ENCODE measurements at places on chromosomes 4 and X.

DNA sequence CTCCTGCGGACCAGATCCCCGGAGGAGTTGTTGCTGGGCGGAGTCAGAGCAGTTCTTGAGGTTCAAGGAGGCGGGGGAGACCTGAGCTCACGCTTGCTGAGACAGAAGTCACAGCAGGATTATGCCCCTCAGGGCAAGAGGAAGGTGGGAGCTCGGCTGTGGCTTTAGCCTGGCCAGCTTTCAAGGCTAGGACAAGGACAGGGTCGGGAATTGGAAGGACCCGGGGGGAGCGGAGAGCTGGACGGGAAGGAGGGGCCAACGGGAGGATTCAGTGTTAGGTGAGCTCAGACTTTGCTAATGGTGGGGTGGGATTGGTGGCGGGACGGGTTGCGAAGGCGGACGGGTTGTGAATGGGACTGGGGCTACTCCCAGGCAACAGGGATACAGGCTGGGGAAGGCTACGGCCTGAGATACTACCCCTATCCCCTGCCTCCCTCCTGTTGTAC is at the start of gene RIBC1:
Gene RIBC1, plus strand, starts transcription at position 13 of the 446 bp plus-strand sequence. CDS start 3,404 bp downstream, outside the sequence.
- no peak for DNase-seq

GRCh38 chrX:103101299-103102042 is 8.5 kb upstream of the NXF3 start:
- DNase-seq: no peak

DNA sequence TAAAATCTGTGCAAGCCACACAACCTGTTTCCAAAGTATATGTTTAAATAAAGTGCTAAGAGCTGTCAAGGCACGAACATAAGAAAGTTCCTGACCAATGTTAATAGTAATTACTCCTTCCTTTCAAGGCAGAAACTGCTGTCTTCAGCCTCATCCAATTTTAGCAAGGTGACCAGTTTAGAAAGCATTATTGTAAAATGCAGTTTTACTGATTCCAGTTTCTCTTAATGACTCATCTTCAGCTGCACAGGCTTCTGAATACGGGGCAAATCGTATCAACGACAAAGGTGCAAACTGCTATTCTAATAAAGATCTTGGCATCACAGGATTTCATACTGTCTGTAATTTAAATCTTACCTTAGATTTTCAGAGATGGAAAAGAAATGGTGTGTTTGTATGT is 87.5 kb downstream of the PPP3CA start:
- DNase-seq: no peak

DNA sequence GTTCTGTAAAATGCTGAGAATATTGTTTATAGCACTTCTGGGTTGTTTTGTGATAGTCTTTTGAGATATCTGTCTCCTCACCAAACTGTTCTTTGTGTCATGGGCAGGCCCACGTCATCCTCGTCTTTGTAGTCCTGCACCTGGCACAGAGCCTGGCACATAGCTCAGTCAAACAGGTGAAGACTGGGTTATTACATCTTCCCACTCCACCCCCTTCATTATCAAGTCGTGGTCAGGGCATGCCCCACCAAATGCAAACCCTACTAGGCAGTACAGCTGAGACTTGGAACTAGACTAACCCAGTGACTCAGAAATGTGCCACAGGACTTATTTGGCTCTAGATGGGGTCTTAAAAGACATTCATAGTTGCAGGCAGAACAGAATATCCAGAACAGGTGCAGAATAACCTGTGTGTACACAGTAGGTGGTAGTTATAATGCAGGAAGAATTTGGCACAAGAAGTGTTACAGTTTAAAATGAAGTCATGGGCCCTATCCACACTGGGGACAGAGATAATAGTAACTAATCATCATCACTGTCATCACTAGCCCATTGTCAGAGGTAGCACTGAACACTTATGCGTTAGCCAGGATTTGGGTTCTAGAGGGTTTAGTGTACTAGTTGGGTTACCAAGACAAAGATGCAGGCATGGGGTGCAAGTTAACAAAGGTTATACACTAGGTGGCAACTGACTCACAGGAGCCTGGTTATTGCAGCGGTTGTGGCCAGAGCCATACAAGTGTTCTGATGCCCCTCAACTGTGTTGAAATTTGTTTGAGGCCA is 74.9 kb downstream of the TBL1X start:
- DNase-seq: no peak

DNA sequence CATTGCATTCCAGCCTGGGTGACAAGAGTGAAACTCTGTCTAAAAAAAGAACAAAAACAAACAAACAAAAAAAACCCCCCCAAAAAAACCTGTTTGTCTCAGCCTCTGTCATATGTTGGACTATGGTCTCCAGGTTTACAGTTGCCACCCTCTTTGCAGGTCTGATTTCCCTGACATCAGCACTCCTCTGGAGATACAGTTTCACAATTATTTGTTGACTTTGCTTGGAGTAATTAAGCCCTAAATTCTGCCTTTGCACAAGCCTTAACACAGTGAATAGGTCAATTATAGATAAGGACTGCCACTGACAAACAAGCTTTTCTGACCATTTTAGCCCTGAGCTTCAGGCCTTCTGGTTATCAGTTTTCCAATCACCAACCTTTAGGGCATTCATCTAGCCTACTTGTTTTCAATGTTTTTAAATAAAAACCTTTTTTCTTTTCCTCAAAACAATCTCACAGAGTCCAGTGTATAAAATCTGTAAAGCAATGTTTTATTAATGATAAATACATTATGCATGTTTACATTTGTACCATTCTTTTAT is 20.4 kb upstream of the MAPK10 start:
- DNase-seq: no peak

GRCh38 chrX:143429131-143429530 is 88.1 kb downstream of the SPANXN3 start:
- DNase-seq: no peak

DNA sequence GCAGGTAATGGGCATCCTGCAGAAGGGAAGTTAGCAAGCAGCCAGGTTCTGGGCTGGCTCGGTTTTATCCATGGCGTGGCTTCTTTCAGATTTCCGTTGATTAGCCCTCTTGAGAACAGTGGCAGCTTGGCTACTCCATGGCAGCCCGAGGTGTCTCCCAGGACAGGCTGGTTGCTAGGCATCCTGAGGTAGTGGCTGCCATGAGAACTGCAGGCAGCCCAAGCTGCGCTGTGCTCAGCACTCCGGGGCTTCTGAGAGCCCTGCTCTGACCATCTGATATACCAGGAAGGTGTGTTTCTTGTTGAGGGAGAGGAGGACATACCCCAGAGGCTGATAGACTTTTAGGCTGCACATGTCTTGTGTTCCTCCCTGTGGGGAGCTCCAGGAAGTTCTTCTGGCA is 253.4 kb upstream of the CASK start:
- peak; percentile 45 for DNase-seq

- no peak for DNase-seq
Measured at GRCh38 chr4:24775750-24776149, 19.6 kb upstream of the SOD3 start.

DNA sequence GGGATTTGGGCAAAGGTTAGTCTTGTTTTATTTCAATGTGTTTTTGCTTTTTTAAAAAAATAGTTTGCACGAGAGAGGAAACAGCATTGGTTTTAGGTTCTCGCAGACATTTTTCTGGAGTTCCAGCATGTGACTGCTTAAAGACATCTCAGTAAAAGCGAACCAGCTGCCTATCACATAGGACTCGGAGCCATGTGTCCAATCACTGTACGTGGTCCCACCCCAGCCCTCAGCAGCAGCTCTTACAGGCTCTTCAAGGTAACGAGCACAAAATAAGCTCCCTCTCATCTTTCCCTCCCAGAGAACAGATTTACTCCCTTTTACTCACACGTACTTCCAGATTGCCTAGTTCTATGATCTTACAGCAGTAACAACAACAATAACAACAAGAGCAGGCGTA is 68.7 kb downstream of the MCF2 start:
- no peak for DNase-seq

DNA sequence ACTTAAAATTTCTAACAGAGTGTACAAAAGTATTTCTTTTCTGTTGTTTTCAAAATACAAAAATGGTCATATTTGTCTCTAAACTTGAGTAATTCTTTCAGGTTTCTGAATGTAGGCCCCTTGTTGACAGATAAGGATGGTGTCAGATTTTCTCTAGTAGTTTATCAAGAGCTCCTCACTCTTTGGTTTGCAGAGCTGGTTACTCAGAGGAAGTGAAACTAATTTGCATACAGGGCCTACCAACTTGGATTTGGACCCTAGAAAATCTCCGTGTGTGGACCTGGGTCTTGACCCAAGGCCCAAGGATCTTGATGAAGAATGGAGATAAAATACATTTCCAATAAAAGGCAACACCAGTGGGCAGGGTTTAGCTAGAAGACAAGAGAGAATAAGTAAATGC is 433 bp upstream of the ADH6 start:
- no peak for DNase-seq

DNA sequence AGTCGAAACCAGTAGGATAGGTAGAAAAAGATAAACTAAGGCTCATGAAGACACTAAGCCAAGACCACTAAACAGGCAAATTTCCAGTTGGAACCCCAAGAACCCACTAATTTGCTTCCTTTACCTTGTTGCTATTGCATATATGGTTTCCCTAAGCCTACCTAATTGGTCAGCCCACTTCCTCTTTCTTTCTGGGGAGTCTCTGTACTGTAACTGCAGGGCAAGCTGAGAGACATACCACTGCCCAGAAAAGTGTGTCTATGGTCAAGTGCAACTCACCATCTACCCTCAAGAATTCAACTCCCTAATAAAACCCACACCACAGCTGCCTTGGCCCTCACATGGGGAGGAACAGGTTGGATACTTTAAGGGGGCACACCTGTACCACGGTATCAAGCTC is 28.6 kb downstream of the IDS start:
- DNase-seq: no peak

GRCh38 chrX:17812763-17813162 is 48.3 kb downstream of the RAI2 start:
- DNase-seq: no peak

- DNase-seq: no peak
Measured at GRCh38 chr4:147303873-147304229, 177.0 kb upstream of the EDNRA start.

DNA sequence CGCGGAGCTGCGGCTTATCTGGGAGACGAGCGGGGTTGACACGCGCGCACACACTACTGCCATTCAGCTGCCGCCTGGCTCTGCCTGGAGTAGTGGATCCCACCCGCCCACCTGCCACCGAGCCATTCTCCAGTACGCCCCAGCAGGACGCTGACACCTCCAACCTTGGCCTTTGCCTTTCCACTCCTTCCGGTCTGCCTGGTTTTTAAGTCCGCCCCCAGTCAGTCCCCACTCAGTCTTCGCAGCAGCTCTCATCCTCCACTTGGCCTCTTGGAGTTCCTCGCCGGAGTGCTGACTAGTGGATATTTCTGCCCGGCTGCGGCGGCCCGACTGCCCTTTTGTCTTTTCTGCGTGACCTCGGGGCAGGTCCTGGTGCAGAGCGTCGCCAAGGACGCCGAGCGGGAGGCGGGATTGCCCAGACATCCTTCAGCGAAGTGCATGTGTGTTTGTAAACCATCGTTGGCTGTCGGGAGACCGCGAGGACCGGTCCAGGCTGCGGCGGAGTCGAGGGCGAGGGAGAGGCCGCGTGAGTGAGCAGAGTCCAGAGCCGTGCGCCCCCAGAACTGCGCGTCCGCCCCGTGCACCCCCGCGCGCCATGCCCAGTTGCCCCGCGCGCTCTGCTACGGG is 1.1 kb downstream of the SLIT2 start:
- peak; percentile 53 for DNase-seq

DNA sequence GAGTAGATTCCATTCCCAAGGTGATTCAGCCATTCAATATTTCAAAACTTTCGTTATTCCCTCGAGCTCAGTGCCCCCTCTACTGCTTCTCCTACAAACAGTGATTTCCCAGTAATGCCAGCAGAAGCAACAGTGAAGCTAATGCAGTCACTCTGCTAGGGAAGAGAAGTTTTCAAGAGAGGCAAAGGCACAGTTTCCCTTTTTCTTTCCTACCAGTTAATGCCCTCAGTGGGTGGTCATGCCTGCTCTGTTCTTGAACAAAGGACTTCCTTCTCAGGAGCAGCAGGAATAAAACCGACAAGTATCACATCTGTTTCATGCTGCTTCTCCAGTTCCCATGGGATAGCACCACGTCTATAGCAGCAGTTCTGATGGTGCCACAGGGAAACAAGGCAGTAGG is 317.2 kb downstream of the TENM3 start:
- peak; percentile 88 for DNase-seq

DNA sequence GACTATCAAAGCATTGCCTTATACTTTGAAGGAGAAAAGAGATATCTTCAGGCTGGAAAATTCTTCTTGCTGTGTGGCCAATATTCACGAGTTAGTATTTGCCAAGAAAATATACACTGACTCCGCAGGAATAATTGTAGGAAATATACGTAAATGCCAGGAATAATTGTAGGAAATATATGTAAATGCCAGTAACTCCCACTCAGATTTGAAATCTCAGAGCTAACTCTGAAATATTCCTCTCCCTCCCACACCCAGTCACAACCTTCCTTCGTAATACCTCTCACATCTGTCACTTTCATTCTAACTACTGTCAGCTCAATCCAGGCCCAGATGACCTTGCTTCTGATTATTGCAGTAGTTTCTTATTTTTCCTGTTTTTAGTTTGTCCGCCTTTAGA is 73.5 kb downstream of the WDR19 start:
- DNase-seq: no peak

DNA sequence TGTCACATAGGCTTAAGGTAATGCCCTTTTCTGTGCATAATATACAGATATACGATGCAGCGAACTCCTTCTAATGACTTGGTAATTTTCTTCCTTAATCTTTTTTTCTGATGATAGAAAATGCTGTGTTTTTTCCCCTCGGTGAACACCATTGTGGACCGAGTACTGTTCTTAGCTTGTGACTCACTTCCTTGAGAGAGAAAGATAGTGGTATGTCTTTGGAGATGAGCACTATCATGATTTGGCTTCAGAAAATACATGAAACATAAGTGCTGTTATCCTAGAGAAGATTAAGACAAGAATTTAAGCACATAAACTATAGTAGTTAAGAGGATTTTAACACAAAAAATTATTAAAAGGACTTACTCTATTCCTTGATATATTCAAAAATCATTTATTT is 63.9 kb downstream of the RS1 start:
- DNase-seq: no peak

DNA sequence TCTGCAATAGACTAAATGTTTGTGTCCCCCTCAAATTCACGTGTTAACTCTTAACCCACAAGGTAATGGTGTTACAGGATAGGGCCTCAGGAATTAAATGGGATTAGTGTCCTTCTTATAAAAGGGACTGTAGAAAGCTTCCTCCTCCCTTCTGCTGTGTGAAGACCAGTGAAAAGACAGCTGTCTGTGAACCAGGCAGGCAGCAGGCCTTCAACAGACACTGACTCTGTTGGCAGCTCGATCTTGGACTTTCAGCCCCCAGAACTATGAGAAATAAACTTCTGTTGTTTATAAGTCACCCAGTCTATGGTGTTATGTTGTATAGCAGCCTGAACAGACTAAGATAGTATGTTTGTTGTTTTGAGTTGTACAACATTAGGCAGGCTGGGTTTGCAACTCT is 208.1 kb downstream of the GBA3 start:
- DNase-seq: no peak

DNA sequence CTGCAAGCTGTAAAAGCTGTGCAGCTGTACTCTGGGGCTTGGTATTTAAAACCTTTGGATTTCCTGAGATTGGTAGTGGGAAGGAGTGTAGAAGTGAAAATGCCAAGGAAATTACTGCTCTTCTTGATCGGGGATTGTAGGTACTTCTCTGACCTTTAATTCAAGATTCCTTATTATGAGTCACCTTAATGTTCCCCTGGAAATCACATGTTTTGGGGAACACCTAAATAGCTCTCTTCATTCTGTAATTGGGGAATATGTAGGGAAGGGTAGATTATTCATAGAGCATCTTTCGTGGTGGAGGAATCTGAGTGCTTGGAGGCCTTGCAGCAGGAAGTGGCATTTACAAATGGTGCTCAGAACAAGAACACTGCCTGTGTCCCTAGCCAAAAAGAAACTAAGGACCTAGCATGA is 137.8 kb downstream of the UCHL1 start:
- no peak for DNase-seq

- DNase-seq: no peak
Measured at GRCh38 chr4:80036949-80037685, 35.9 kb downstream of the ANTXR2 start.

Data from H9 (cell line).